ENCODE measurements at places on chromosomes 12 and 14.

DNA sequence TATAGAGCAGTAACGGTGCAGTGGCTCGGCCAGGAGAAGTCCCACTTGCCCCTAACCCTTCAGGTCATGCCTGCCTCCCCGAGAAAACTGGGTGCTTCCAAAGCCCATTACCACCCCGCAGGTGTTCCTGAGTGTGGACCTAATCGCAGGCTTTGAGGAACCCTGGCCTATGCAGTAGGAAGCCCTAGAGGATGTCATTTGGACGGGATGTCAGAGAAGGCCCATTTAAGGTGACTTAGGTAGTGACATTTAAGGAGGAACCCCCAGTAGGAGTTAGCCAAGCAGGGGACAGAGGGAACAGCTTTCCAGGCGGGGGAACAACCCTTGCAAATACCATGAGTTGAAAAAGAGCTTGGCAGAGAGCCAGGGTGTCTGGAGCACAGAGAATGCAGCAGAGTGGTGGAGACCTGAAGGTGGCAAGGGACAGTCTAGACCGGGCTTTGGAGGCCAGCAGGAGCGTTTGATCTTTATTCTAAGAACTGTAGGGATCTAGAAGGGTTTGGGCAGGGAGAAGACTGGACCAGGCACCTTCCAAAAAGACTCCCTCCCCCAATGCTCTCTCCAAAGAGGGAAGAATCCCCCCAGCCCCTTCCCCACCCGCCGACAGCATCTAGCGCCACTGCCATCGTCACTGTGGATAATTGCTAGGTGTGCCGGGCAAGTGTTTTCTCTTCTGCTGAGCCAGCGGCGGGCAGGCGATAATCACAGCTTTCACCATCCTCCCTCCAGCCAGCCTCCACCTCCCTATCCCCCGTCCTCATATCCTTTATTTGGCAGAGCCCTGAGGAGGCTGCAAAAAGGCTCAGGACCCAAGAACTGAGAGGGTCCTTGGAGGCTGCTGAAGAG lies 33.3 kb upstream of the BEGAIN start:
- DNase-seq: no peak

DNA sequence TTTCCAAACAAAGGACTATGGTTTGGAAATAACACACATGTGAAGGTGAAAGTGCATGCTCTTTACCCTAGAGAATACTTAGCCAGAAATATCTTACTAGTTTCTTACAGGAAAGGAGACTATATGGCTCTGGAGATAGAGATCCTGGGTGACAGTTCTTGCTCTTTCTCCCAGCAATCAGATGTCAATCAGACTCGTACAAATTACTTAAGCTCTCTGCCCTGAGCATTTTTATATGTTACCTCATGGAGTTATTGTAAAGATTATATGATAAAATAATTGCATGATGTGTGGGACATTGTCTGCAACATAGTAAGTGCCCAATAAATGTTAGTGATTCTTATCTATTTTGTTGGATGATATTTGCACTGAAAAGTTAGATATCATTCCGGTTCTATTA lies 76.8 kb downstream of the FAR2 start:
- DNase-seq: no peak

GRCh38 chr12:14473707-14474287 lies 93.9 kb downstream of the PLBD1 start:
- DNase-seq: no peak

GRCh38 chr12:3363608-3364007 lies 127.4 kb upstream of the PRMT8 start:
- no peak for DNase-seq

DNA sequence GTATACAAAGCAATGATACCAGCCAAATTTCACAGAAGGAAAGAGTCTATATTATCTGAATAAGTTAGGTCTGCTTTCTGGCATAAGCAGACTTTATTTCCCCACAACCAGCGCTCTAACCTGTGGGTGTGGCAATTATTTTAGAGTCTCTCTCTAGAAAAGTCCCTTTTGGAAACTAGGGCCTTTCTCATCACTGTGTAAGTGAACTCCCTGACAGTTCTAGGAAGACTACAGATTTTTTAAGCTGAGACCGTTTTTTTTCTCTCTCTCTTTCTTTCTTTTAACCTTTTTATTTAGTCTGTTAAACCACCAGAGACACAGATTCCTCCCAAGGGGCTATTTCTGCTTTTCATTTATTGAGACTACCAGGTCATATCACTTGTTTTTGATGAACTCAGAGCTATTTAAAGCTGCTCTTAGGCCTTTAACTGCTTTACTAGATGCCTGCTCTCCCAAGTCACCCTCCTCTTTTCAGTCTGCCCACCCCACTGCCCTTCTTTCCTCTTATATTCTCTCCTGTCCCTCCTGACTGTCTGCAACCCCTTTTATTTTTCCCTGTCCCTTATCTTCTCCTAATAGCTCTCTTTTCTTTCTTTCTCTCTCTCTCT lies 69.2 kb upstream of the ARHGAP5 start:
- no peak for DNase-seq

- DNase-seq: no peak
Measured at GRCh38 chr12:65907513-65907912, 83.2 kb downstream of the HMGA2 start.

DNA sequence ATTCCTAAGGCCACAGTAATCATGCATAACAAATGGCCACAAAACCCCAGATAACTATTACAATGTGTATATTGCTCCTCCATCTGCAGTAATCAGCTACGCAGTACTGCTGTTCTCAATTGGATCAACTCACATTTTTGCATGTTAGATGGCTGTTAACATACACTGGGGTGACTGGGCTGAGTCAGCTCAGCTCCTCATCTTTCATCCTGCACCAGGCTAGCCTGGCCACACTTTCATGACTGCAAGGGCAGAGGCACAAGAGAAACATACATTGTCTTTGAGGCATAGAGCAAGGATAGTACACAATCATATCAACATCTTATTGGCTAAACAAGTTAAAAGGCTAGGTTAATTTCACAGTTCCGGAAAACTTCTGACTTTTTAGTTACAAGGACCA lies 306.6 kb downstream of the SLC6A15 start:
- DNase-seq: no peak

- no peak for DNase-seq
Measured at GRCh38 chr14:38522724-38523123, 266.8 kb upstream of the CLEC14A start.

DNA sequence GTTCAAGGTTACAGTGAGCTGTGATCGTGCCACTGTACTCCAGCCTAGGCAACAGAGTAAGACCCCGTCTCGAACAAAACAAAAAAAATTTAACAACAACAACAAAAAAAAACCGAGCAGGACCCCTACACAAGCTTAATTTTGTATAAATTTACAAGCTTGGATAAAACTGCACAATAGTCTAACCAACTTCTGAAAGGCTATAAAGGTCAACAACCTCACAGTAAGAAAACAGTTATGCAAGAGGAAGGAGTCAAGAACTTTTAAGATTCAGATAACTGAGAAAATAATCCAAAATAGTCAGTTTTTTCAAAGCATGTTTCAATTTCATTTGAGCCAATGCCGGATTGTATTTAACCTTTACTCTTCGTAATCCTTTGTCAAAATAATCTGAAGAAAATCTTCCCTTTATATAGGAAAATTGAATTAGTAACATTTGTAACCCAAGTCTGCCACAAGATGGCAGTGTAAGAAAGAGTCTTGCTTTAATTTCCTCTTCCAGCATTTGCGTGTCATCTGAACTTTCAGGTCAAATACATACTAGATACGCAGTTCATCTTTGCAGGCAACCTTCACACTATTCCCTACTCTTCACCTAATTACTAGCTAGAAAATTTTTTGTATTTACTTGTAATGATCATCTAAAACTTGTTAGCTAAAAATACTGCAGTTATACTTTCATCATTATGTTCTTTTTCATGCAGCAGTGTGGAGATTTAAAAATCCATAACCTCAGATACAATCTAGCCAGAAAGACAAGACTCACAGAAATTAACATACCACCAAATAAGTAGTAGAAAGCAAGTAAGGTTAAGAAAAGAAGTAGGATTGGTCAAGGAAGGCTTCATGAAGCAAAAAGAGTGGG lies 5.8 kb downstream of the CCNB1IP1 start:
- DNase-seq: no peak

DNA sequence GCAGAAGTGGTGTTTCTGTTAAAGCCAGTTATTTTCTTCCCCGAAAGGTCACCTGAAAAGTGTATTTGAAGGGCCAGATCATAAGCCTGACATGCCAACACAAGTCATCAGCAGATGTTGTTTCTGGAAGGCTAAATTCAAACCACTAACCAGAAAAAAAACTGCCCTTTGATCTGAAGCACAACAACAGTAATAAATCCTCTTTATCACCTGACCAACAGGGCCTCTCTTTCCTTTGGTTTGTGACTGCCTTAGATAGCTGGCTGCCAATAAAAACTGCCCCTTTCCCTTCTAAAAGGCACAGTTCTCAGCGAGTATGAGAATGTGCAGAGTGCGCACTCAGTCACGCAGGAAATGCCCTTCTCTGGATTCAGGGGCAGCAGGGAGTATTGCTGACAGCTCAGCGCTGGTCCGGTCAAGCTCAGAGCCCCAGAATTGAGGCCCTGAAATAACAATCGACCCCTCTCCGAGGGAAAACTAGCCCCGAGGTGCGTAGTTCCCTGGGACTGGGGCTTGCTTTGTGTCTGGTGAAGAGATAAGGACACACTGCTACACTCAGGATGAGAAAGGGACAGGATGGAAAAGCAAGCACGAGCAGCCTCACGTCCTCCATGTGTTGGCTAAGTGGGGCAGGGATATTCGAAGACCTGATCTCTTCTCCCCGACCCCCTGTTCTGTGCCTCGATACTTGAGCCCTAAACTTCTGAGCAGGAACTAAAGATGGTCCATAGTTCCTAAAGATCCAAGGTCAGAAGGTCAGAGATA lies 184.2 kb upstream of the GZMB start:
- no peak for DNase-seq

- no peak for DNase-seq
Measured at GRCh38 chr14:75417674-75418073, 10.1 kb upstream of the JDP2 start.

- DNase-seq: no peak
Measured at GRCh38 chr12:58593557-58594304, 326.6 kb downstream of the LRIG3 start.

DNA sequence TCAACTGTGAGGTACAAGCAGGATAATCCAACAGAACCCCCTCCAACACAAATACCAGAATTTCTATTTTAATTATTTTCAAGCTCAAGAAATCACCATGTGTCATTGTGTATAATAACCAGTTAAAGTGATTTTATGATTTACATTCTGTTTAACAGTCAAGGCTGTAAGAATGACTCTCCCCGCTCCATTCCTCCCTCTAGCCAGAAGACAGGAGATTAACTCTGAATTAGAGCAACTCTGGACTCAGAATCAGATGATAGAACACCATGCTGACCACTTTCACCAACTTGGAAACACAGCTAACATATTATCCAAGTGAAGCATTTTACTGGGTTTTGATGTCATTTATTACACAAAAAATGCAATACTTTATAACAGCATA lies 71.9 kb downstream of the ATP2B1 start:
- no peak for DNase-seq

- no peak for DNase-seq
Measured at GRCh38 chr14:104634886-104635570, 30.5 kb upstream of the TMEM179 start.

DNA sequence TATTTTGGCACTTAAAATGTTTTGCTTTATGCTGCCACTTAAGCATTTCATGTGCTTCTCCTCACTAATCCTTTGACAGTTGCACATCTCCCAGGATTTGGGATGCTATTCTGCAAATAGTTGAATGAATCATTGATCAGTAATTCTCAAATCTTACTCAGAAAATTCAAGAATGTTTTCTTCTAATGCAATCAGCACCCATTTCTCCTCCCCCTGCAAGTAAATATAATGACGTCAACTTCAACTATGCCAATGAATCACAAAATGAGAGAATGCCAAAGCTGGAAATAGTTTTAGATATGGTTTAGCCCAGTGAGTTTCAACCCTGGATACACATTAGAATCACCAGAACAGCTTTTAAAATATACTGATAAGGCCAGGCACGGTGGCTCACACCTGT lies 2.1 kb upstream of the BLOC1S1 start:
- DNase-seq: no peak

GRCh38 chr12:3463921-3464320 lies 27.1 kb upstream of the PRMT8 start:
- DNase-seq: no peak

DNA sequence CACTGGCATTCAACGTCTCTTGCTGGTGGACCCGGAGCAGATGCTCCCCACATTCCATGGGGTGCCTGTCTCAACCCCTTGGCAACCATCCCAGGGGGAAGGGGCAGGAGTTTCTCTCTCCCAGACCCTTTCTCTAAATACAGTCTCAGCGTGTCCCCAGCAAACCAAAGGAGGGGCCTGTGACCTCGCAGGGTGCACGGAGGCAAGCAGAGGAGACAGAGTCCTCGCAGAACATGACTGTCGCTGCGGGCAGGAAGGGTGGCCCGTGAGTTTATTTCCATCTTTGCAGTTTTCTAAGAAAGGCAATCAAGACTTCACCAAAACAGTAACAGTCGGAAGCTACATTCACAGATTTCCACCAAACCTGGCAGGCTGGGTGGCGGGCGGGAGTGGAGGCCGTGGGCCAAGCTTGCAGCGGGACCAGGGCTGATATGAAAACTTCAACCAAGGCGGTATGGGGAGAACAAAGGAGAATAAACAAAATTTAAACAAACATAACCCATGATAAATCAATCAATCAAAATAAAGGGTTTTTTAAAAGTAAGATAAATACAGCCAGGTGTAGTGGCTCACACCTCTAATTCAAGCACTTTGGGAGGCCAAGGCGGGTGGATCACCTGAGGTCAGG lies 18.6 kb downstream of the BRF1 start:
- no peak for DNase-seq

- DNase-seq: no peak
Measured at GRCh38 chr12:121059031-121059898, 20.2 kb upstream of the OASL start.

DNA sequence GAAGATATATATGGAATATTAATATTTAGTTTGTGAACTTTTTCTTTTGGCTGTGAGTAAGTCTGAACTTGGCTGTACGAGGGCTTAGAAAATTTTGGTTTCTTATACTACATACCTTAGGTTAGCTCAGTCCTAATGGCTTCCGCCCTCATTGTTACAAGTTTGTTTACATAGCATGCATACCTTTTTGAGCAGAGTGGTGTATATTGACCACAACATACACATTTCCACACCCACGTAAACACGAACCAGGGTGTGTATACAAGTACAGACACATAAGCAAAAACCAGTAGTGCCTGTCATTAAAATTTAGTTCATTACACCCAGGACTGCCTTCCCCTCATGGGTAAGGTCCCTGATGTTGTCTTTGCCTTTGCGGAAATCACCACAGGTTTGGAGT lies 230.2 kb upstream of the RGS6 start:
- no peak for DNase-seq

- no peak for DNase-seq
Measured at GRCh38 chr12:22855456-22855855, 230.5 kb downstream of the ETNK1 start.

- no peak for DNase-seq
Measured at GRCh38 chr14:71063351-71063750, 156.1 kb downstream of the PCNX1 start.

DNA sequence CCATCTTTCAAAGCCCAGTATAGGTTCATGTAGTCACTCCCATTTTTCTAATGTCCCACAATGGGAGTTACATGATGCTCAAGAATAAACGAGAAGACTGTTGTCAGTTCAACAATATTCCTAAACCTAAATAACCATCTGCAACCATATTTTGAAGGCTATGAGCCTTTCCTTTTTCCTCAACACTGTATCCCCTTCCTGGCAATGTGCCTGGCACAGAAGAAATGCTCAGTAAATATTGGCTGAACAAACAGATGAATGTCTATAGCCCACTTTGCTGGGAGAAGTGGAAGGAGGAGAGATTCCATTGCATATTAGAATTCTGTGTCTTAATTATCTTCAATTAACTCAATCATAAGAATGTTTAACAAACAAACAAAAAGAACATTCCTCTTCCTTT lies 6.1 kb downstream of the ARMH4 start:
- no peak for DNase-seq

All from stimulated activated CD4-positive, alpha-beta T cell treated with anti-CD3 and anti-CD28 coated beads, Interleukin-15, amount 100 ng/mL, for 1 hour (primary cell).